Central memory CD8-positive, alpha-beta T cell (primary cell): ENCODE measurements at places on chromosomes 13 and 19.

GRCh38 chr19:3916033-3916432 lies 16.8 kb upstream of the NMRK2 start:
- no peak for DNase-seq
- peaks cover 2% of the 10 kb centered on the region for H3K36me3 ChIP-seq
- no peak overlapping the region for H3K27ac ChIP-seq
- peaks cover 26% of the 10 kb centered on the region for H3K27me3 ChIP-seq
- no peaks in the 10 kb centered on the region for H3K4me1 ChIP-seq
- H3K4me3 ChIP-seq = no peak overlapping the region

DNA sequence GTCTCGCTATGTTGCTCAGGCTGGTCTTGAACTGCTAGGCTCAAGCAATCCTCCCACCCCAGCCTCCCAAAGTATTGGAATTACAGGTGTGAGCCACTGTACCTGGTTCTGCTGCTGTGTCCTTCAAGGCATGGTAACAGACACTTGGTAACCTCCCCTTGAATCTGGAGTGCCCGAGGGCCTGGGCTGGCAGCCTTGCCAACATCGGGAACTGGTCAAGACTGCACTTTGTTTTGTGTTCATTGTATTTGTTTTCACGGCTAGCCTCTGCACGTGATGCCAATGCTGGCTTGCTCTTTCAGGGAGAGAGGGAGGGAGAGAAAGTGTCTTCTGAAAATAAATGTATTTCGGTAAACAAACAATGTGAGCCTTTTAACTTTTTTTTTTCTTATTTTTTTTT lies 12.0 kb downstream of the CERS4 start:
- DNase-seq = no peak
- H3K4me3 ChIP-seq = no peak overlapping the region
- H3K27ac ChIP-seq = no peak overlapping the region

DNA sequence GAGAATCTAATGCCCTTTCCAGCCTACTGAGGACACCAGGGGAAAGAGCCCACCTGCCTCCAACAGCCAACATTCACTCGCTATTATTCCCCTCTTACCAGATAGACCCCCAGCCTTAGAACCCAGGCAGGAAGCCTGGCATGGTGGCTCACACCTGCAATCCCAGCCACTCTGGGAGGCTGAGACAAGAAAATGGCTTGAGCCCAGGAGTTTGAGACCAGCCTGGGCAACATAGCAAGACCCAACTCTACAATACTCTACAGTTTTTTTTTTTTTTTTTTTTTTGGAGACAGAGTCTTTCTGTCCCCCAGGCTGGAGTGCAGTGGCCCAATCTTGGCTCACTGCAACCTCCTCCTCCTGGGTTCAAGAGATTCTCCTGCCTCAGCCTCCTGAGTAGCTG lies 3.5 kb upstream of the LMNB2 start:
- no peak for DNase-seq
- H3K27me3 ChIP-seq = no peaks in the 10 kb centered on the region
- H3K36me3 ChIP-seq = no peaks in the 10 kb centered on the region
- peaks cover 16% of the 10 kb centered on the region for H3K4me1 ChIP-seq

GRCh38 chr19:389935-390289 lies 19.0 kb downstream of the C2CD4C start:
- peaks cover 23% of the 10 kb centered on the region for H3K27me3 ChIP-seq
- DNase-seq = no peak
- peaks cover 4% of the 10 kb centered on the region for H3K4me1 ChIP-seq
- no peak overlapping the region for H3K27ac ChIP-seq

GRCh38 chr13:113746671-113747070 lies 12.4 kb upstream of the TMEM255B start:
- H3K4me3 ChIP-seq = no peak overlapping the region
- peaks cover 7% of the 10 kb centered on the region for H3K36me3 ChIP-seq
- peaks cover 11% of the 10 kb centered on the region for H3K4me1 ChIP-seq

DNA sequence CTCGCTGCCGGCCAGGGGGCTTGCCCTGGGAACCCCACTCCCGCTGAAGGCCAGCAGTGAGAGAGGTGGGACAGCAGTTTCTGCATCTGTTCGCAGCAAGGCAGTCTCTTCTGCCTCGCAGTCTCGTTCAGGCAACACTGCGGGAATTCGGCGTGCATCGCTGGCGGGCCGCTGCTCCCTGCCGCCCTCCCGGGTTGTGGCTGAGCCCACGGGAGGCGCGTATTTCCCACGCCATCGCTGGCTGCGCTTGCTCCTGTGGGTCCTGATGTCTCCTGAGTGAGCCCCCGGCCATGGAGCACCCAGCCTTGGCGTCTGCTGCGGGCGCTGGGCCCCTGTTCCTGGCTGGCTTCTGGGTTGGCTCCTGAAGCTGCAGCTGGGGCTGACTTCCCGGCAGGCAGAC lies 227.9 kb downstream of the TEX29 start:
- no peaks in the 10 kb centered on the region for H3K4me1 ChIP-seq
- H3K27me3 ChIP-seq = peaks cover 5% of the 10 kb centered on the region
- H3K36me3 ChIP-seq = no peaks in the 10 kb centered on the region
- no peak overlapping the region for H3K27ac ChIP-seq

DNA sequence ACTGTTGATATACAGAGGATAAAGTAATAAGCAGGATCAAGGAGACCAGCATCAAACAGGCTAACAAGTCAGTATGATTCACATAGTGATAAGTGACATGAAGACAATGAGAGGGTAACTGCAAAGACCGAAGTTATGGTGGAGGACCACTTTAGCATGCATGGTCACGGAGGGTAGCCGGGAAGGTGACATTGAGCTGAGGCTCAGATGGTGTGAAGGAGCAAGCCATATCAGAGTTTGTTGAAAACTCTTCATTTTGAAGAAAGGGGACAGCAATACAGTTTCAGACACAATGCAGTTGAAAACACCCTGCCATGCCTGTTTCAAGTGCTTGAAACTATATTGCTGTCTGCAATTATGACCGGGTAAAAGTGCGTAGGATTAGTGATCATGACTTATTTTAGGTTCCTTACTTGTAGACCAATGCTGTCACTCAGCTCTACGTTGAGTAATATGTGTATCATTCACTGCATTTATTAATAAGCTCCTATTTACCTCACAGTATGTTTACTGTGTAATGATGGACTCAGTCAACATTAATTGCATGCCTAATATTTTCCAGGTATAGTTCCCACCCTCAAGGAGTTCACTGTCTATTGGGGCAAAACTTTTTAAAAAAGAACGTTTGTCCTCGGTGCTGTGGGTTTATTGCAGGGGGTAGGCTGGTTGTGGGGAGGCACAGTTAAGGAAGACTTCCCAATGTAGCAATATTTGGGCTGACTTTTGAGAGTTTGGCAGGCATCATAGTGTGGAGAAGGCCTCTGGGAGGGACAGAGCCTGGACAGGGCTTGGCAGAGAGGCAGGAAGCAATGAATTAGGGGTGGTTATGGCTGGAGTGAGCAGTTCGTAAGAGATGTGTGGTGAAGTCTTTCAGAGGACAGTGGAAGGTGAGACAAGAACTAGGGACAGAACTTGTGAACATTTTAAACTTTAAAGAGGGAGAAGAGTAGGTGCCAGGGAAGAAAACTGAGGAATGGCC lies 3.2 kb downstream of the UBAC2 start:
- peaks cover 40% of the 10 kb centered on the region for H3K36me3 ChIP-seq
- H3K4me3 ChIP-seq = peak overlapping the region; percentile 88
- H3K27me3 ChIP-seq = no peaks in the 10 kb centered on the region
- peak overlapping the region; percentile 95 for H3K27ac ChIP-seq
- H3K4me1 ChIP-seq = peaks cover 75% of the 10 kb centered on the region

DNA sequence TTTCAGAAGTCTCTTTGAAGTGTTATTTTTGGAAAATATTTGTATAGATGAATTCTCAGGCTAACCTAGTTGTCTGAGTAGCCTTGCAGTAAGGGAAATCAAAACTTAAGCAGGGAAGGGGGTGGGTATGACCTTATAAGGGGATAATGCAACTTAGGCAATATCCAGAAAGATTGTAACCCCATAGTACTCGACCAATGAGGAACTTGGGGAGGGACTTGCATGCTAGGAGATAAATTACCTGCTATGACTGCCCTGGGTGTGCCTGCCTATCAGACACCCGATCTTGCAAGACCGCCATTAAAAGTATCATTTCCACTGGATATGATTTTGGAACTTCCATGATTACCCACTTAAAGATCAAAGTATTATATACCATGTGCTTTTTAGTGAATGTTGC lies 23.0 kb upstream of the RFXAP start:
- H3K36me3 ChIP-seq = no peaks in the 10 kb centered on the region
- H3K27me3 ChIP-seq = peaks cover 31% of the 10 kb centered on the region
- H3K4me3 ChIP-seq = no peak overlapping the region
- no peaks in the 10 kb centered on the region for H3K4me1 ChIP-seq
- H3K27ac ChIP-seq = no peak overlapping the region

DNA sequence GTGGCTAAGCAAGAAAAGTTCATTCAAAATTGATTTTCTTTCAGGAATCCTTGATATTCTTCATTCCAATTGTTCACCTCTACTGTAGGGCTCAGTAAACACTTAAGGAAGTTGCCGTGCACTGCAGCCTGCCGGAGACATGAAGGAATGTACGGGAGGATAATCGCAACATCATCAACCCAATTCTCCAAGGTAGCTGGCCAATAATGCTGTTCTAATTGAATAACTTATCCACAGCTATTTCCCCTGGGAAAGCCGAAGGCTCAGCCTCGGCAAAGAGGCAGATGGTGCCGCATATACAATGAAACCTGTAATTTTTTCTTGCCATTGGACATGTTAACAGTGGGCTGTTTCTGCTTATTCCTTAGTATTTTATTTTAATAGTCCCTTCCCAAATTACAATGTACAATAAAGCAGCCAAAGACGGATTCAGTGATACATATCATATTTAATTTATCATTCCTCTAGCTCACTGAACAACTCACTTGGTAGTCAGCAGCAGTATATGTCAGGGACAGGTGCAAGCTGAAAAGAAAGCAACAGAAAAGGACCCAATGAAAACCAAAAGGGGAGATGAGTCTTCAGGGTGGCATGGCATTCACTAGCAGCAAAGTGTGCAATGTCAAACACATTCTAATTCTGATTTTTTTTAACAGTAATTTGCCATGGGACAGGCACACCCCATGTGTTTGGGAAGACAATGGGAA lies 420.5 kb upstream of the KLF12 start:
- H3K27me3 ChIP-seq = no peaks in the 10 kb centered on the region
- peaks cover 6% of the 10 kb centered on the region for H3K4me1 ChIP-seq
- H3K36me3 ChIP-seq = no peaks in the 10 kb centered on the region
- H3K27ac ChIP-seq = no peak overlapping the region
- H3K4me3 ChIP-seq = no peak overlapping the region
- DNase-seq = no peak
